ENCODE measurements at places on chromosomes 5 and 9. TPM values are rescaled to one million over a fixed set of nuclear protein-coding genes. Genes with fewer than 3 reads are reported as not detected.

DNA sequence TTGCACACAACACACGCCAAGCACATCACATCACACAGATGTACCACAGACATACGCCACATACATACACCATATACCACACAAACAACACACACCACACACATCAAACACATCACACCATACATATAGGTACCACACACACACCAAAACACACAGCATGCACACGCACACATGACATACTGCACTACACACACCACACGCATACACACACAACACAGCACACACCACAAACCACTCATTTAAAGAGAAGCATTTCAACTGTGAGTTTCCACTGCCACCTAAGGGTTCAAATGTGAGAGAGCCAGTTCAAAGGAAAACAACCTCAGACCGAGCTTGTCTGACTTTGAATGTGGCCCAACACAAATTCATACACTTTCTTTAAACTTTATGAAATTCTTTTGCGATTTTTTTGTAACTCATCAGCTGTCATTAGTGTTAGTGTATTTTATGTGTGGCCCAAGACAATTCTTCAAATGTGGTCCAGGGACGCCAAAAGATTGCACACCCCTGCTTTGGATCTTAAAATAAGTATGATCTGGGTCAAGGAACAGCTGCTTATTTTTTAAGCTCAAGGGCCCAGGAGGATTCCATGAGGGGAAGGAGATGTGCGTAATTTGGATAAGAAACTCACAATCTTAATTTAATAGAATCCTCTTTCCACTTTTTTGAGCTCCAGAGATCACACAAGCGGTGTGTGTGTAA, 494.6 kb downstream of the GADD45G start:
- no peak for DNase-seq

GRCh38 chr5:93151121-93151520, 429.9 kb downstream of the NR2F1-AS1 start:
- DNase-seq = no peak

DNA sequence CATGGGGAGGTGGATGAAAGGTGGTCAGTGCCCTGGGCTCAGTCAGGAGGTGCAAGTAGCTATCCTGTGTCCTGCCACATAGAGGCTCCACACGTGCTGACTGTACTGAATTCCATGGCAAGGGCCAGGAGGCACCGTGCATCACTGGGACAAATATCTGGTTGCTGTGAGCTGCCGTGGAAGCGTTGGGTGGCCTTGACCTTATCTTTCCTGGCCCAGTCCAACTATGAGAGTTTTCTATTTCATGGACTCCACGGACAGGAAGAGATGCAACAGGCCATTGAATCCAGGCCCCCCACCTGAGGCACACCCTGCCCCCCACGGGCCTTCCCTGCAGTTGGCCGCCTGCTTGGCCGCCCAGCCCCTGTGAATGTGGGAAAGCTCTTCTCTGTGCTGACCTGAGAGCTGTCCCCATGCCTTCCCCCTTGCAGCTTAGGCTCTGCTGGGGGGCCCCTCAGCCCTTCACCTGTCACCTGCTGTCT, 1.7 kb downstream of the GRHPR start:
- no peak for DNase-seq

DNA sequence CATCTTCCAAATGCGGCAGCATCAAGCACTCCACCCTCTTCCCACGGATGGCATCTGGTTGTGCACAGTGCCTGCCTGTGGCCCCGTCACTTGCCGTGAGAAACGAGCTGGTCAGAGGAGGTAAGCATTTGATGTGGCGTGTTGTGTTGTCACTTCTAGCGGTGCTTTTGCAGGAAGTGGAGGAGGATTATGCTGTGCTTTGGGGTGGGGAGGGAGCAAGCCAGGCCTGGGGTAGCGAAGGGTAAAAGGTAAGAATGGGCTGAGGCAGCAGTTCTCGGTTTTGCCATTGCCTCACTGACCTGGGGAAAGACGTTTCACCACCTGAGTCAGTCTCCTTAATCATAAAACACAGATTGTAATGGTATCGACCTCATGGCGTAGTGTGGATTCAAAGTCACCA, 2.3 kb upstream of the POMT1 start:
- no peak for DNase-seq

GRCh38 chr5:32720300-32720699, 9.2 kb downstream of the NPR3 start:
- DNase-seq = no peak

- DNase-seq = no peak
These were observed 133.4 kb upstream of the GAS1 start for GRCh38 chr9:87080512-87081264.

GRCh38 chr9:115758441-115758840, 395.1 kb upstream of the PAPPA start:
- no peak for DNase-seq

GRCh38 chr5:171478946-171479775, 59.7 kb downstream of the FGF18 start:
- no peak for DNase-seq

GRCh38 chr9:96607971-96608370, 11.7 kb downstream of the CDC14B start:
- no peak for DNase-seq

GRCh38 chr9:130663258-130663976, 977 bp upstream of the PRDM12 start:
- no peak for DNase-seq

- DNase-seq = no peak
These were observed 491.7 kb upstream of the FAM174A start for GRCh38 chr5:100043475-100043874.

DNA sequence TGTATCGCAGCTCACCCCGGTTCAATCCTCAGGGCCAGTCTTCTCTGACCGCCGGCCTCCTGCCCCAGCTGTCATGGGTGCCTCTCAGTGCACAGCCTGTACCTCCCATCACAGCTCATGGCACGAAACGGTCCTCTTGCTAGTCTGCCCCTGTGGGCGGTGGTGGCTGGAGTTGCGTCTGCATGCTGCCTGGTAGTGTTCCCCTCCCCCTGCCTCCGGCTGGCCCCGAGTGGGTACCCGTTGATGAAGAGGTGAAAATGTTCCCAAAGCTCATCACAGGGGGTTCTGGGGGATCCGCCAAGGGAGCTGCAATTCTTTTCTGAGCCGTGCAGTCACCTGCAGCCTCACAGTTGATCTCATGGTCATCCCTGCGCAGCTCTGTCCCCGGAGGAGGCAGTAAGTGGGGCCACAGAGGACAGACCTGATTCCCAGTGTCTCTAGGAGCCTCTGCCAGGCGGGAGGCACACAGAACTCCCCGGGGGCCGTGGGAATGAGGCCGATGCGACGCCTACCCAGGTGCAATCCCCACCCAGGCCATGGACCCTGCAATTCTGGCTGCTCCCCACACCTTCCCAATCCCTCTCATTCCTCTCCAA, 34.7 kb upstream of the FIBCD1 start:
- no peak for DNase-seq

GRCh38 chr9:33867747-33868439, 50.9 kb downstream of the UBE2R2 start:
- DNase-seq = peak; percentile 69

DNA sequence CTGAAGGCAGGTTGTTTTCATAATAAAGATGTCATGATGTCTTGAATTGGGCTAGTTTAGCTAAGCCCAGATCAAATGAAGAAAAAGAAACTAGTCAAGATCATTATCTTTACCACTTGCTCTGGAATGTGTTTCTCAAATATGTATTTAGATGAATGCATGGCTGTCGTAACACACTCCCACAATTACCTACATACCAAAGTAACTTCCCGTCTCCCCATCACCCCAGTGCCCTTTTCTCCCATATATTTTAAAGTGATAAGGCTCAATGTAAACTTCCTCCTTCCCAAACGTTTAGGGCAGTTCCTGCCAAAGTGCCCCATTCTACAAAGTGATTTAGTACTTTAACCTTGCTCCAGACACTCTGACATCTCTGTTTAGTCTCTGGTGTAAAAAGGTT, 61.4 kb downstream of the SLC1A3 start:
- DNase-seq = no peak

DNA sequence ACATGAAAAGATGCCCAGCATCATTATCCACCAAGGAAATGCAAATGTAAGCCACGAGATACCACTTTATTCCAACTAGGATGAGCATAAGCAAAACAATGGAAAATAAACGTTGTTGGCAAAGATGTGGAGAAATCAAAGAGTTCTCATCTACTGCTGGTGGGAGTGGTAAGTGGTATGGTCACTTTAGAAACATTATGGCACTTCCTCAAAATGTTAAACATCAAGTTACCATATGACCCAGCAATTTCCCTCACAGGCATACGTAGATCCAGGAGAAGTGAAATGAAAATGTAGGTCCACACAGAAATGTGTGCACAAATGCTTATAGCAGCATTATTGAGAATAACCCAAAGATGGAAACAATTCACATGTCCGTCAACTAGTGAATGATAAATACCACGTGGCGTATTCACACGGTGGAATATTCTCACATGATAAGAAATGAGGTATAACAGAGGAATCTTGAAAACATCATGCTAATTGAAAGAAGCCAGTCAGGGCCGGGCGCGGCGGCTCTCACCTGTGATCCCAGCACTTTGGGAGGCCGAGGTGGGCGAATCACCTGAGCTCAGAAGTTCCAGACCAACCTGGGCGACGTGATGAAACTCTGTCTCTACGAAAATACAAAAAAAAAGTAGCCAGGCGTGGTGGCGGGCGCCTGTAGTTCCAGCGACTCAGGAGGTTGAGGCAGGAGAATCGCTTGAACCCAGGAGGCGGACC, 16.4 kb upstream of the FLT4 start:
- DNase-seq = no peak

GRCh38 chr5:173090639-173091038, 34.5 kb downstream of the CREBRF start:
- DNase-seq = no peak

GRCh38 chr5:95850391-95850894, 27.9 kb upstream of the GLRX start:
- no peak for DNase-seq

DNA sequence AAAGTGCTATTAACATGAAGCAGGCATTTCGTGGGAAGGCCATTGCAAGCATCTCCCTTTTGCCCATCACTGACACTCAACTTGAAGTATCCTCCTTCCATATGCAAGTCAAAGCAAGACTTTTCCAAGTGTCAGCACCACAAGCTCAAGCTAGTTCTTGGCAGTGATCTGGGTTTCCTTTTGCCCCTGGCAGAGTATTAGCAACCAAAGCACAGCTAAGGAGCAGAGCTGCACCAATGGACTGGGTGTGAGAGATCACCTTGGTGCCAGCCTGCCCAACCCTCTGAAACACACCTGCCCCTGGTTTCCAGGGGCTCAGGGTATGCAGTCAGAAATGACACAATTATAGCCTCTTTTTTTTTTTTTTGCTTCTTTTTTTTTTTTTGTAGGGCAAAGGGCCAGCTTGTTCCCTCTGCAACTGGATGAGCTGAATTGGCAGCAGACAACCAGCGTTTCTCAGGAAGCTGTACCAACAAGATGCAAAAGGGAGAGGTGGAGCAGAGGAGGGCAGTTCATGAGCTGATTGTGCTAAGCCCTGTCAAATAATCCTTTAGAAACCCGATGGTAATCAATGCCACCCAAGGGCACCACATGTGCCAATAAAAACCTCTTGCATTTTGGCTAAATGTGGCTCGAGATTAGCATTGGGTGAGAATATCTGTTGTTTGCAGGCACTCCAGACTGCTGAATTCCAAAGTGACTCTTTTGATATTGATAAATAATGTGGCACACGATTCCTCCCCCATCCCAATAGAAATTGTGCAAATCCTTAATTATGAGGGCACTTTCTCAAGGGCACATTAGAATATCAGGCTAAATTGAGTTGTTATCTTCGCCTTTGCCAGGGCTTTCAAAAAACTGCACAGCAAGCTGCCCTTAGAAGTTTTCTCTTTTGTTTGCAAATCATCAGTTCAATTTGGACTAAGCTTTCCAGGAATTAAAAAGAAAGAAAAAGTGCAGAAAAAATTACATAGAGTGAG, 192.4 kb downstream of the GAS1 start:
- DNase-seq = no peak

GRCh38 chr5:103849934-103850333, 287.3 kb upstream of the NUDT12 start:
- DNase-seq = no peak

The ORM1 gene
- not detected for total RNA-seq

The CDC20B gene
- not detected for total RNA-seq

The TMEM215 gene
- not detected for total RNA-seq

The TNFSF8 gene
- total RNA-seq = 0.77 TPM

The PCDHA12 gene
- total RNA-seq = not detected

The DMRT3 gene
- not detected for total RNA-seq

The ABHD17B gene
- total RNA-seq = 11.3 TPM

The ISL1 gene
- total RNA-seq = not detected

The SLC1A3 gene
- 105 TPM for total RNA-seq

The EIF4E1B gene
- total RNA-seq = not detected

The CDKN2A gene
- total RNA-seq = not detected

The PROB1 gene
- total RNA-seq = 56.5 TPM

The TEX48 gene
- not detected for total RNA-seq

The INSL6 gene
- not detected for total RNA-seq

The SLC6A7 gene
- total RNA-seq = not detected

All from left ventricle myocardium superior (tissue), 1 donor.